ENCODE measurements at places on chromosomes 7 and 10. TPM values are rescaled to one million over a fixed set of nuclear protein-coding genes. Genes with fewer than 3 reads are reported as not detected.

DNA sequence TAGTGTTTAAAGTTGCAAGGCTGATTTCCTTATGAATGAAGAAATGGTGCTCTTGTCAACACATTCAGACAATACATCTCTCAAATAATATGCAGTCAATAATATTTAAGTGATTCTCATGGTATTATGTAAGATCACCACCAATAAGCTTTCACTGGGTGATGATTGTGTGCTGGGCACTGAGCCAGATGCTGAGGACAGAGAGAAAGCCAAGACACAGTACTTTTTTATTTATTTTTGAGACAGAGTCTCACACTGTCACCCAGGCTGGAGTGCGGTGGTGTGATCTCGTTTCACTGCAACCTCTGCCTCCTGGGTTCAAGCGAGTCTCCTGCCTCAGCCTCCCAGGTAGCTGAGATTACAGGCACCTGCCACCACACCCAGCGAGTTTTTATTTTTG lies 130.6 kb upstream of the LSM8 start:
- DNase-seq: no peak
- H3K27me3 ChIP-seq: no peaks in the 10 kb centered on the region
- no peak overlapping the region for H3K4me3 ChIP-seq
- no peaks in the 10 kb centered on the region for H3K4me1 ChIP-seq

- H3K27me3 ChIP-seq: no peaks in the 10 kb centered on the region
- no peaks in the 10 kb centered on the region for H3K4me1 ChIP-seq
- H3K4me3 ChIP-seq: no peak overlapping the region
These were observed 33.4 kb downstream of the CCDC6 start for GRCh38 chr10:59872892-59873463.

The DEPP1 gene
- total RNA-seq: 659 TPM

The AKR1D1 gene
- total RNA-seq: not detected

GRCh38 chr7:4774658-4775249 lies 669 bp upstream of the AP5Z1 start:
- no peaks in the 10 kb centered on the region for H3K4me1 ChIP-seq
- peak; percentile 36 for DNase-seq
- peak overlapping the region; percentile 95 for H3K27ac ChIP-seq
- H3K27me3 ChIP-seq: no peaks in the 10 kb centered on the region
- H3K36me3 ChIP-seq: no peaks in the 10 kb centered on the region

- no peak overlapping the region for H3K27ac ChIP-seq
- peaks cover 4% of the 10 kb centered on the region for H3K4me1 ChIP-seq
- no peak overlapping the region for H3K4me3 ChIP-seq
- no peak for DNase-seq
- no peaks in the 10 kb centered on the region for H3K36me3 ChIP-seq
- no peaks in the 10 kb centered on the region for H3K27me3 ChIP-seq
These were observed 140.4 kb upstream of the MAGI2 start for GRCh38 chr7:79593866-79594301.

- DNase-seq: peak; percentile 60
- H3K27ac ChIP-seq: peak overlapping the region; percentile 62
- H3K4me3 ChIP-seq: no peak overlapping the region
These were observed 98.9 kb downstream of the LHPP start for GRCh38 chr10:124560377-124561105.

The KIF20B gene
- 4.8 TPM for total RNA-seq

DNA sequence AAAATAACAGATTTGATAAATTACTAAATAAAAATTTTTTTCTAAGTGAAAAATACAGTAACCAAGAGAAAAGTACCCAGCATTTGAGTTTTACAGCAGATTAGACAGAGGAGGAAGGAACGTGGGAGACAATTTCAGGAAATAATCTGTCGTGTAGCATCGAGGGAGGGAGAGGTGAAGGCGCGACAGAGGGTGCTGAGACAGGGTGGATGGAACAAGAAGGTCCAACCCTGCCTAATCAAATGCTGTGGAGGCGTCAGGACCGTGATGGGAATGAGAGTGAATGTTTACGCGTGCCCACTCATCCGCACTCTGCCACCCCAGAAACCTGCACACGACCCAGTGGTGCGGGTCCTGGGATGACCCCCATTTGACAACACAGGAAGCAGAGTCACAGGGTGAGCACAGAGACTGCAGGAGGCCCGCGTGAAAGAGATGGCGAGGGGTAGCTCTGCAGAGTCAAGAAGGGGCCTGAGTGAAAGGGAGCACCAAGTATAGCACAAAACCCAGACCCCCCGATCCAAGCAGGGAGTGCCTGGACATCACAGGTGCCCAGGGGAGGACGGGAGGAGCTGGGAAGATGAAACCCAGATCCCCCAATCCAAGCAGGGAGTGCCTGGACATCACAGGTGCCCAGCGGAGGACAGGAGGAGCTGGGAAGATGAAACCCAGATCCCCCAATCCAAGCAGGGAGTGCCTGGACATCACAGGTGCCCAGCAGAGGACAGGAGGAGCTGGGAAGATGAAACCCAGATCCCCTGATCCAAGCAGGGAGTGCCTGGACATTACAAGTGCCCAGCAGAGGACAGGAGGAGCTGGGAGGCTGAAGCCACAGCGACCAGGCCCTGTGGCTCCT lies 558.9 kb downstream of the DNAJB6 start:
- H3K4me1 ChIP-seq: no peaks in the 10 kb centered on the region
- H3K4me3 ChIP-seq: no peak overlapping the region
- DNase-seq: no peak
- H3K36me3 ChIP-seq: no peaks in the 10 kb centered on the region
- H3K27ac ChIP-seq: no peak overlapping the region

The LRRC18 gene
- total RNA-seq: not detected

DNA sequence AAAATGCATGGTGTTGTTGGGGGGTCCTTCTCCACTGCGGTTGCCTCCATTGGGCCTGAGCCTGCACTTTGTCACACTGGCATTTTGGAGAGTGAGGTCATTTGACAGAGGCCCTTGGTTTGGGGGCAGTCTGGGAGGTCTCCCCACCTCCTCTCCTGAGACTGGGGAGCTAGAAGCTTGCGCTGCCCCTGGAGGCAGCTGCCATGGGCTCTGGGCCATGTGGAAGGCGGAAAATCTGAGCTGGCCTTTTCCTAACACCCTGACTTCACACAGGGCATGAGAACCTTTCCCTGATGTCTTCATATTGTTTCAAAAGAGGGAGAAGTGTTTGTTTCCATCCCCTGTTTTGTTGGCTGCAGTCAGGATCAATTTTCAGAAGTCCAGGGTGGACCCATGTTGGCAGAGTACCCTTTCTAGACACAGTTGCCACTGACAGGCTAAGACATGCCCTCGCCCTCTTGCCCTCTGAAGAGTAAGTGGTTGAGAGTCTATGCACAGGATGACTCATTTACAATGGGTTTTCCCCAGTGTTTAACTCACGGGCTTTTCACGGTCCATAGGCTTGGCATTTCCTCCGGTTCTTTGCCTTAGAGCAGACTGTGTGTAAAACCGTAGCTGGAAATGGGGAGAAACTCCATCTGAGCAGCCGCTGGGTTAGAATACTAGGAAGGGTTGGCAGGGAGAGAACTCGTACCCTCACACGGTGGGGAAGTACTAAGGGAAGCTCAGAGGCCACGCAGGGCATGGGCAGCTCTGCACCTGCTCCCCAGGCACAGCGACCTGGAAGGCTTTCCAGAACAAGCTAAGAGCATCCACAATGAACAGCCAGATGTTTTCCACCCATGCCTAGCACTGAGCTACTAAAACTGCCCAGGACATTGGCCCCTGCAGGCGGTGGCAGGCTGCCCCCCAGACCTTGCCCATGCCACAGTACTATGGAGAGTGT lies 655.0 kb downstream of the SDK1 start:
- no peak overlapping the region for H3K27ac ChIP-seq
- no peaks in the 10 kb centered on the region for H3K27me3 ChIP-seq
- H3K36me3 ChIP-seq: no peaks in the 10 kb centered on the region
- H3K4me3 ChIP-seq: no peak overlapping the region
- DNase-seq: no peak

- H3K27ac ChIP-seq: no peak overlapping the region
- H3K36me3 ChIP-seq: no peaks in the 10 kb centered on the region
- H3K4me1 ChIP-seq: no peaks in the 10 kb centered on the region
- no peak overlapping the region for H3K4me3 ChIP-seq
- no peak for DNase-seq
- no peaks in the 10 kb centered on the region for H3K27me3 ChIP-seq
These were observed 188.8 kb upstream of the SMIM30 start for GRCh38 chr7:113307147-113307546.

The EFCAB10 gene
- total RNA-seq: not detected

DNA sequence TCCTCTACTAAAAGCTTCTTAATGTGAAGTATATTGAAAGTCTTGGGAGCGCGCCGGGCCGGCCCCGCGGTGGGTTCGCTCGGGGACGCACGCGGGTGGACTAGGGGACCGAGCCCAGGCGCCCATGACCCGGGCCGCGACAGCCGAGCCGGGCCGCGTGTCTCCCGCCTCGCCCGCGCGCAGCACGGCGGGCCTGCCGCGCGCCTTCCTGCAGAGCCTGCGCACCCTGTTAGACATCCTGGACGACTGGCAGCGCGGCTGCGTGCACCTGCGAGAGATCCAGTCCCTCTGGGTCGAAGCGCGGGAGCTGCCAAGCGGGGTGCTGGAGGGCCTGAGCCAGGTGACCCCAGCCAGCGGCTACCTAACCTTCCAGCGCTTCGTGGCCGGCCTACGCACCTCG lies 25.4 kb upstream of the ZNF735 start:
- no peaks in the 10 kb centered on the region for H3K4me1 ChIP-seq
- DNase-seq: no peak
- no peak overlapping the region for H3K27ac ChIP-seq

Data from tibial nerve (tissue), 4 donors.